ENCODE measurements at places on chromosomes 4 and X. TPM values are rescaled to one million over a fixed set of nuclear protein-coding genes. Genes with fewer than 3 reads are reported as not detected.

- H3K4me3 ChIP-seq = no peak overlapping the region
- H3K27ac ChIP-seq = no peak overlapping the region
- no peaks in the 10 kb centered on the region for H3K27me3 ChIP-seq
- H3K4me1 ChIP-seq = no peaks in the 10 kb centered on the region
- DNase-seq = no peak
Measured at GRCh38 chr4:156992943-156993342, 21.3 kb upstream of the PDGFC start.

DNA sequence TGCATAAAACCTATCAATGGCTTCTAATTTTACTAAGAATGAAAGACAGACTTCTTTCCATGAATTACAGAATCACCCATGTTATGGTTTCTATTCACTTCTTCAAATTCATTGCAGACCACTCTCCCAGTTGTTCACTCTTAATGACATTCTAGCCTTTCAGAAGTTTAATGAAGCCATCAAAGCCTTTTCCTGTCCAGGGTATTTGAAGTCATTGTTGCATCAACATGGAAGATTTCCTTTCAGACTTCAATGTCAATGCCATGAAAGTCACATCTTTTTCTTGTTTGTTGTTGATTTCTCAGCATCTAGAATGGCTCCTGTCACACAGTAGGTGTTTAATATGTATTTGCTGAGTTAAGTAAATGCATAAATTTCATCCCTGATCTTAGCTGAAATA lies 48.1 kb upstream of the ARSJ start:
- no peaks in the 10 kb centered on the region for H3K36me3 ChIP-seq
- no peak overlapping the region for H3K4me3 ChIP-seq
- DNase-seq = no peak
- H3K27ac ChIP-seq = no peak overlapping the region
- H3K27me3 ChIP-seq = no peaks in the 10 kb centered on the region

The TEX11 gene
- not detected for total RNA-seq

GRCh38 chr4:21226637-21227538 lies 526.6 kb downstream of the PACRGL start:
- H3K4me1 ChIP-seq = no peaks in the 10 kb centered on the region
- H3K27ac ChIP-seq = no peak overlapping the region
- no peak overlapping the region for H3K4me3 ChIP-seq
- no peak for DNase-seq

The BMPR1B gene
- not detected for total RNA-seq
